ENCODE measurements at places on chromosomes 4 and X.

DNA sequence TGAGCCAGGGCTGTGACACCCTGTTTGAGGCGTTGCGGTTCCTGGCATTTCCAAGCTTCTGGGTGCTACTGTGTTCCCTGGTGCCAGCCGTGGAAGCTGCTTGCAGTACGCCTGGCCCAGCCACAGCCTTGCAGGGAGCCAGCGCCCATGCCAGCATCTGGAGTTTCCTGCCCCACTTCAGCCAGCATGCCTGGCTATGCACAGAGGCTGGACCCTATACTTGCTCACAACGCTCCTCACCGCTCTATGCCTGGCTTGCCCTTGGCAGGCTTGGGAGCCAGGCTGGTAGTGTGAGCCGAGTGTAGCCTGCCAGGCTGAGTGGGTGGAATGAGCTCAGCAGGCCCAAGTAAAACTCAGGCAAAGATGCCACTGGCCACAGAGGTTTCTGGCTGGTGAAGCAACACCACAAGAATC, 22.4 kb downstream of the PRRG1 start:
- DNase-seq = no peak

DNA sequence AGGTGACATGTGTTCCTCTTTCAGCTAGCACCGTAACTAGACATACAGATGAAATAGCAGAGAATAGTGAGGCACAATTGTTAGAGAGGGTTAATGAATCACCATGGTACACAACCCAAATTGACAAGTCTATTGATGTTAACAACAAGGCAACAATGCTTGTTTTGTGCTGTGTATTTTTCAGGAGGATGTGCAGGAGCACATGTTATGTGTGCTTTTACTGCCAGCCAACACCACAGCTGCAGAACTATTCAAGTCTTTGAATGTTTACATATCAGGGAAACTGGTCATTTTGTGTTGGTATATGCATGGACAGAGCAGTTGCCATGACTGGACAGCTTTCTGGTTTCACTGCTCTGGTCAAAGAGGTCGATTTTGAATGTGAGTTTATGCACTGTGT, 32.8 kb downstream of the STBD1 start:
- DNase-seq = no peak

- no peak for DNase-seq
Observed at GRCh38 chrX:13955095-13955647, 74.5 kb downstream of the GEMIN8 start.

DNA sequence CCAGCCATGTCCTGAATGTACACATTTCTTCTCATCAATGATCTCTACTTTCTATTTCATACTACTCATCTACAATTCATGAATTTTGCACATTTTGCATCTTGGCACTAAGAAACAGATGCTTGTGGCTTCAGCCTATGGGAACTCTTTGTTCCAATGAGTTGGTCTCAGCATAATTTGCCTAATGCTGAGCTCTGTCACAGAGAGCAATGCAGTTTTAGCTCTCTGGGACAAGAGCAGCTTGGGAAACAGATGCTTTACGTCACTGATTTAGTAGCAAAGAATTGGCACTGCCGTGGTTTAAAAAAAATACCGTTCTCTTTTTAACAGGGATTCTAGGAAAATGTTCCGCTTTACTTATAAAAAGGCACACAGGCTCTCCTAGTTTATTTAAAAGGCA, 162.4 kb downstream of the WDFY3 start:
- no peak for DNase-seq

DNA sequence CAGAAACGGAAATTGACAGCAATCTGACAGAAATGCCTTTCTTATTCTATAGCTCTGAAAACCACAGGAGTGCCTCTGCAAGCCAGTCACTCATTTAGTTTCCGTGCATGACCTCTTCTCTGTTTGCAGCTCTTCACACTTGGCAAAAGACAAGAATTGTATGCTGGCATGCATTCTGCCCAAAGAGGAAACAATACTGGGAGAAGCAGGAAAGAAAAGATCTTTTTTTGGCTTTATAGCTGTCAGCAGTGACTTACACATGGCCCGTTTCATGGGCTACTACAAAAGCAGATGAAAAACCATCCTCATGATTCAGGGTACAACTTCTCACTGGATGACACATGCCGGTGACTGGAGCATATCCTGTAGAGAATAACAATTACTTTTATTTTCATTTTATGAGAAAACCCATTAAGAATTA, 249.4 kb downstream of the ADAMTS3 start:
- peak; percentile 76 for DNase-seq

- no peak for DNase-seq
Observed at GRCh38 chr4:1164040-1164439, 8.3 kb downstream of the SPON2 start.

GRCh38 chr4:155543126-155543765, 123.4 kb upstream of the GUCY1A1 start:
- peak; percentile 28 for DNase-seq

- no peak for DNase-seq
Observed at GRCh38 chrX:152899111-152899873, 1.4 kb downstream of the ZNF185 start.

DNA sequence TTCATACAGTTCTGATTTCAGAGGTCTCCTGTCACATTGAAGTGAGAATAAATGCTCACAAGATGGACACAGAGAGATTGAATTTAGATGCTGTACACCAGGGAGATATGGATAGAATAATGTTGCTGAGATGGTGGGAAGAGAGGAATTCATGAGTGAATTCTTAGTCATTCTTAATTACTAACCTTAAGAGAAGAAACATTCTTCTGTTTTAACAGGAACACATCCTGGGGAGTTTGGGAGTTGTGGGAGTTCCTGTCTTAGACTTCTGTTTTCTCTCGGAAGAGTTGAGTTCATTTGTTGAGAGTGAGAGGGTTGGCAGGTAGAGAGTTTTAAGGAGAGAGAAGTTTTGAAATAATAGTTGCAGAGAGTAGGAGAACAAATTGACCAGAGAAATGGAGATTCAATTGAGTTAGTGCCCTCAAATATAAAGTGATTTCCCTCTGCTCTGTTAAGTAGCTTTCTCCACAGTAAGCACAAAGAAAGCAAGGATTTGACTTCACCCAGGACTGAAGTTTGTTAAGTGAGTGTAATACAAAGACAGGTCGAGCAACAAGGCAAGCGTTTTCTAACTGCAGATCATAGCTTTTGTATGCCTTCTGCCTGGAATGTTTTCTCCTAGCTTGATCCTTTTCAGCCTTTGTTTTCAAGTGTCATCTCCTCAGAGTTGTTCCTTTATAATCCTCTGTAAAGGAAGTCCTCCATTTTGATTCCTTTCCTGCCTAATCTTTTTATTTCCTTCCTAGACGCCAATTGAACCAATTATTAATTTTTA, 205.9 kb downstream of the RAPGEF2 start:
- DNase-seq = no peak

DNA sequence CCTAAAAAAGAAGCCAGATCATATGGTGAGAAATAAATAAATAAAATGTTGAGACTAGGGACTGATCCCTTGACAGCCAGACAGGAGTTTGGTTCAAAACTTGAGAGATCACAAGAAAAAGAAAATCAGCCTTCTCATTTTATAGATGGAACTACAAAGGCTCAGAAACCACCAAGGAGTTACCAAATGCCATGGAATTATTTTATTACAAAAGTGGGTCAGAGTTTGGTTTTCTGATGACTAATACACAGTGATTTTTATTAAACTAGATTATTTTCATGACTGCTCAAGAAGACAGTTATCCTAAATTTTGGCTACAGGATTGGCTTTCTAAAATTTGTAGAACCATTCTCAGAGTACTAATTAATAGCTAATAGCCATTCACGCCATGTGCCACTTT, 6.2 kb downstream of the CXCL1 start:
- no peak for DNase-seq

GRCh38 chrX:109472939-109473735, 8.7 kb downstream of the GUCY2F start:
- no peak for DNase-seq

GRCh38 chrX:38803243-38803587, 2.0 kb downstream of the MID1IP1 start:
- no peak for DNase-seq

- DNase-seq = no peak
Observed at GRCh38 chr4:183370786-183371185, 48.6 kb upstream of the CLDN24 start.

DNA sequence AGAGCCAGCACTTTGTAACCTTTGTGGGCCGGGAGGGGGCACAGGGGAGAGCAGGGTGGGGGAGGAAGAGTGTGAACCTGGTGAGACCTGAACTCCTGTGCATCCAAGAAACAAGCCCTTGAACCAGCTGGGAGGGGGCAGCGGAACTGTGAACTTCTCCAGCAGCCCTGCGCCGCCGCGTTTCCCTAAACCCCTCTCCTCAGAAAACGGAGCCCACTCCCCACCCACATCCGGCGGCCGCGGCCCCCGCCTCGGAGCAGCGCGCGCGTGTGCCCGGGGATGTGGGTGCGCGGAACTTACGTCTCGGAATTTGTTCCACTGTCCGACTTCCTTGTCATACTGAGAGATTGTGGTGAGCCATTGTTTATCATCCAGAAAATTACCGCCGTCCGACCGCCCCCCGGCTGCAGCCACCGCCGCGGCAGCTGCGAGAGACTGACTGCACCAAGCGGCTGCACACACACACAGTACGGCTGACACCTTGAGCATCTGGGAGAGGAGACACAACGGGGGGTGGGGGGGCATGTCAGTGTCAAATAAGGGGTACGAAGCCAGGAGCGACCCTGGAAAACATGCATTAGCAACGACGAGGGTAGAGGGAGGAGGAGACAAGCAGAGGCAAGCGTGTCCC, 494 bp downstream of the SPOCK3 start:
- DNase-seq = no peak

- DNase-seq = no peak
Observed at GRCh38 chr4:89251396-89251795, 56.2 kb downstream of the GPRIN3 start.
